ENCODE measurements at places on chromosomes 5 and 9.
A peak's percentile ranks its signal among the peaks of the same experiment; 100 is the strongest.

GRCh38 chr5:10352430-10353240, 860 bp upstream of the MARCHF6 start:
- DNase-seq: no peak

- no peak for DNase-seq
Measured at GRCh38 chr5:3342271-3343100, 253.1 kb upstream of the IRX1 start.

DNA sequence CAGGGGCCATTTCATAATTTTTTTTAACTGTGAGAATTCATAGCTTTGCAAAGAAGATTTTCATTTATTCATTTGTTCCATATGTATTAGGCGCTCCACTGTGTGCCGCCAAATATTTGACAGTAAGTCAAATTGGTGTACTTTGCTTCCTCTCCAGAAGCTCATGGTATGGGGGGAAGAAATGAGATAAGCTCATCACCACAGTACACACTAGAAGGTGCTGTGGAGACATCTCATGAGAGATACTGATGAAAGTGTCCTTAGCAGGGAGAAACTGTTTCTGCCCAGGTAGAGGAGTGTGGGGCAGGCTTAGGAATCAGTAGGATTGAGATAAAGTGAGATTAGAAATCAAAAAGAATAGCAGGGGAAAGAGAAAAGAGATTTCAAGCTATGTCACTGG, 136.2 kb downstream of the CDH6 start:
- DNase-seq: no peak

DNA sequence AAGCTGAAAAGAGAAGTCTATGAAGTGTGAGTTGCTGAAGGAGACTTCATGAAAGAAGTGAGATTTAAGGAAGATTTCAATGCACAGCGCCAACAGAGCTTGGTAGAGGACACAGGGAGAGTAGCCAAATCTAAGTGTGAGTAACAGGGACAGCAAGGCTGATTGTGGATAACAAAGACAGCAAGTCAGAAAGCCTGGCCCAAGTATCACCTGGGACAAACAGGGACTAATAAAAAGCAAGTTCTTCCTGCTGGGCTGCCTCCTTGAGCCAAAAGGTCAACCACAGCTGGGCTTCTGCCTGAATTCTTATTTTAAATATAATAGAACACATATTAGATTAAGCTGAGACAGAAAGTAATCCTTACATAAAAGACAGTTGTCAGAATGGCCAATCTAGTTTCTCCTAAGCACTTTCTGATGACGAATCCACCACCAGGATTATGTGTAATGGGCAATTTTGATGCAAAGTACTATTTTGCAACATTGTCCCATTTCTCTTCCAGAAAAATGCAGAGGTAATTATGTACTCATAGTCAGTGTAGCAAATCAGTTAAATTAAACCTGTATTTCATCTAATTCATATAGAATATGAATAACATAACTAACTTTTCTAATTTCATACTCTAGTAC, 73.8 kb downstream of the MAPKAP1 start:
- no peak for DNase-seq

GRCh38 chr5:36374266-36374862, 72.7 kb upstream of the RANBP3L start:
- DNase-seq: no peak

- no peak for DNase-seq
Measured at GRCh38 chr5:110957934-110958333, 113.6 kb upstream of the TSLP start.

- DNase-seq: no peak
Measured at GRCh38 chr5:127060470-127060985, 12.8 kb downstream of the C5orf63 start.

- no peak for DNase-seq
Measured at GRCh38 chr9:98997604-98998003, 53.9 kb downstream of the COL15A1 start.

DNA sequence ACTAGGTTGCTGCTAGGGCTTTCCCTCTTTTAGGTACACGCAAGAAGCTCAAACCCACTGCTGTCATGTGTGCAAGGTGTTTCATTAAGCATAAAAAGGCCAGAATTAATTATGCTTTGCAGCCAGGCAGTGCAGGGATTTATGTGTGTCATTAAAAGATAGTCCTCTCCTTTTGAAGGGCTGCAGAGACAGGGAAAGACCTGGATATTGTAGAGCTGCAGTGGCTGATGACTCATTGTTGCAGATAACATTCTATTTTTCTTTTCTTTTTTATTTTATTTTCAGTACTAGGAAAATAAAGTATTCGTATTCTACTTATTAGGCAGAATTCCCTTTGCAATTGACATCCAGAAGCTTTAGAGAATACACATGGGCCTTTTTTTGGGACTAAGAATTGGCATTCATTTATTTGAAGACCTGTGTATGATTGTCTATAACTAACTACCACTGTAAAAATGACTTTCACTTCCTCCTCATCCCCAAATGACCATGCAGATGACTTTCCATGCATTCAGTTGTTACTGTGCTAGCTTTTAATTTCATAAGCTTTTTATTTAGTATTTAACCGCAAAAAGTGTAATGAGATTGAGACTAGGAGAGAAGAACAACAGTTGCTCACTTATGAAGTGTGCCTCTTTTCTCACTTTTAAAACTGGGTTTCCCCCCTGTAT, 113.0 kb downstream of the PAM start:
- DNase-seq: no peak

DNA sequence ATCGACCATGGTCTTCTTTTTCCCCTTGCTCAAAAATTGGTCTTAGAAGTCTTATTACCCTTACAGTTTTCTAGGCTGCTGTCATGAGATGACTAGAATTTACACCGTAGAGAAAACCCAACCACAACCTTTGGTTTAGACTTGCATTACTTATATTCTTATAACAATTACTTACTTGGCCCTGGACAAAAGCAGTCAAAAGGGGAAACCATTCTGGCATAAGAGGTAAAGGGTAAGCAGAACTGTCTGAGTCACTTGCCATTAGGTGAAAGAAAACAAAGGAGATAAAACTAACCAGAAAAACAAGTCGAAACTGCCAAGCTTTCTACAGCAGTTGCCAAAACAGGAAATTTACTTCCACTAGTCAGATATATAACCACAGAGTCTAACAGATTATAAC, 17.9 kb downstream of the TMEM245 start:
- DNase-seq: no peak

GRCh38 chr5:78776637-78777036, 128.1 kb upstream of the LHFPL2 start:
- DNase-seq: no peak

- no peak for DNase-seq
Measured at GRCh38 chr5:33523208-33523771, 82.5 kb downstream of the TARS1 start.

GRCh38 chr9:130451509-130452388, 7.0 kb downstream of the ASS1 start:
- no peak for DNase-seq

- no peak for DNase-seq
Measured at GRCh38 chr9:17019398-17019797, 115.4 kb upstream of the CNTLN start.

GRCh38 chr5:16510098-16510497, 44.5 kb upstream of the ZNF622 start:
- DNase-seq: no peak

DNA sequence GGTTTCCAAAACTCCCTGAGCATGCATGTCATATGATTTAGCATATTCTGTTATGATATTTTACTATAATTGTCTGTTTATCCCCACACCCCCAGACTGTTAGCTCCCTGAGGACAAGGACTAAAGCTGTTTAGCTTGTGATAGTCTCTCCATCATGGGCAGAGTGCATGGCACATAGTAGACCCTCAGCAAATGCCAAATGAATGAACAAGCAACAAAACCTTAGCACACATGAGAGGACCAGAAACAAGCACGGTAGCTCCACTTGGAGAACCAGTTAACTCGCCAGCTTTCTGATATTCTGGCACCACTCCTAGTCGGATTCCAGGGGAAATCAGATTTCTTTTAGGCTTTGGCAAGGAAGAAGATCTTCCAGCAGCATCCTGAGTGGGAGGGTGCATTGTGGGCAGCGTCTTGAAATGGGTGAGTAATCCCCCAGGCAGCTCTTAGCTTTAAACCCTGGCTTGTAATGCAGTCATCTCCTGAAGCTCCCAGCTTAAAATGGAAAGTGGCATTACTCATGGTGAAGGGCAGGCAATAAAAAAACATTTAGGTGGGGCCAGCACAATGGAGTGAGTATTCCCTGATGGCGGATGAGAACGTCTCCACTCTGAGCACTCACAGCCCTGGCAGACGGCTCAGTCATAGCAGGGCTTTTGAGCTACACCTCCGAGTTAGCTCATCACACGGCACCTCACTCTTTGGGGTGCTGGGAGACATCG, 41.1 kb downstream of the FGF1 start:
- DNase-seq: no peak

DNA sequence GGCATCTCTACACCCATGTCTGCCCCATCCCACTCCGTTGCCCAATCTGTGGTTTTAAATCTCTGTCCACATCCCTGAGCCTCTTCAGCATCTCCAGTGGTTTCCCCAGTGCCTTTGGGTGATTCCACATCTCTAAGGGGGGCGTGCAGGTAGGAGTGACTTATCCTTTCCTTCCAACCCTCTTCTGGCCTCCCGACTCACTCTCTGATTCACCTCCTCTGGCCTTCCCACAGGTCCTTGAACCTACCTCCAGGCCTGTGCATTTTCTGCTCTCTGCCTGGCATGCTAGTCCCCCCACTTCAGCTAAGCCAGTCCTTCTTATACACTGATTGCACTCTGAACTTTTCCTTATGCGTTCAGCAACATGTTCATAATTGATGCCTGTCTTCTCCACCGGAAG, 99.0 kb downstream of the RALGPS1 start:
- DNase-seq: no peak

DNA sequence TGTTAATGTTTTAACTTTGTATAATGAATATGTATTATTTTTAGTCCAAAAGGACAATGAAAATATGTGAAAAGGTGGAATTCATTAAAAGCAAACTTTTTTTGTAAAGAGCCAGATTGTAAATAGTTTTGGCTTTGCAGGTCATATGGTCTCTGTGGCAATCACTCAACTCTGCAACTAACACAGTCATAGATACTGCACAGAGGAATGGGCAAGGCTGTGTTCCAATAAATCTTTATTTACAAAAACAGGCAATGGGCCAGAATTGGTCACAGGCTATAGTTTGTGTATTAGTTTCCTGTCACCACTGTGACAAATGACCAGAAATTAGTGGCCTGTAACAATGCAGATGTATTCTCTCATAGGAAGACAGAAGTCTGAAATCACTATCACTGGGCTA, 125.4 kb upstream of the PTCH1 start:
- no peak for DNase-seq

DNA sequence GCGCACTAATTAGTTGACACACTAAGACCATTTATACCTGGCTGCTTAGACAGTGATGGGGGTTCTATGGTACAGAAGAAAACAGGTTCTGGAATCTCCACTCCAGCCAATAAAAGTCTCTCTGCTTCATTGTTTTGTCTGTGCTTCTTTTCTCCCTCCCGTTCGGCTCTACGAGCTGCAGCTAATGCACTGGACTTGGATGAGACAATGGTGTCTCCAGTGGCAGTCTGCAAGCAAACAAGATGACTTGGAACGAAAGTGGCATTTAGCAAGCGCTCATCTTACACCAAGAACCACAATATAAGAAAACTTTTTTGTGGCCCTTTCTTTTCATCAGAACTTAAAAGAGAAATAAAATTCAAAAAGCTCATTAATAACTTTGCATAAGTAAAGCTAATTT, 30.2 kb downstream of the GFM2 start:
- DNase-seq: no peak

- peak; percentile 72 for DNase-seq
Measured at GRCh38 chr9:93453047-93453914, at the start of gene FAM120AOS. Gene FAM120AOS, minus strand, starts transcription at chr9:93453581. Its CDS starts 872 bp downstream, at chr9:93452709.

DNA sequence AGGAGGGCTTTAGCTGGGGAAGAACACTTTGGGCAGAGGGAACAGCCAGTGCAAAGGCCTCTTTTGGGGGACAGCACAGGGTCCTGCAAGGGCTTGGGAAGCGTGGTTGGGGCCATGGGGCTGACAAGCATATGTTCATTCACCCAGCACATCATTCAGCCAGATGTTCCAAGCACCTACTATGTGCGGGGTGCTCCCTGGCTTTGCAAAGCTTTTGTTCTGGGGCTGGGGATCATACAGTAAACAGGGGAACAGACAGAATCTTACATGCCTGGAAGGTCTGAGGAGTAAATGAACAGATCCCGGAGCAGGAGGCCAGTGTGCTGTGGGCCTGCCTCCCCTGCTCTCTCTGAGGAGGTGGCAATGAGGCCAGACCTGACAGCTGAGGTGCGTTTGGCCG, 16.7 kb downstream of the PSD2 start:
- DNase-seq: no peak

GRCh38 chr5:145495196-145495595, 339.9 kb downstream of the PRELID2 start:
- no peak for DNase-seq

DNA sequence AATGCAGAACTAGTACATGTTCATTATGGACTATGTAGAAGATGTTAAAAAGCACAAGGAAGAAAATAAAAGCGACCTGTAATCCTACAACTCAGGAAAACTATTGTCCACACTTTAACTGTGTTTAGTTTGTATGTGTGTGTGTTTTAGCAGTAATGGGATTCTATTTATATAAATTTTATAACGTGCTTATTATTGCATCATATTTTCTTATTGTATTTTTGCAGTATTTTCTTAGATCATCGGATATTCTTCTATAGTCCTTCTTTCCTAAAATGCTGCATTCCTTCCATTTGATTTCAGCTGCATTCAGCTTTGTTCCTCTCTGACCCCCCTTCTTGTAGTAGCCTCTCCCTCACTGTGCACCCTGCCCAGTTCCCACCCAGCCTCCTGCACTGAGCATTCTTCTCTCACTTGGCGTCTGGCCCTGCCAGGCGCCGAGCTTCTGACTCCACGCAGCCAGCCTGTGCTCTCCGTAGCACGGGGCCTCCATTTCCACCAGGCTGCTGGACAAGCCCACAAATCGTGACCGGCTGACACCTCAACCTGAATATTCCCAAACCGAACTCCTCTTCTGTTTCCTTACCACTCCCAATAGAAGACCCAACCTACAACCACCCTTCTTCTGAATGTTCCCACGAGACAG, 39.9 kb downstream of the MVB12B start:
- DNase-seq: no peak

DNA sequence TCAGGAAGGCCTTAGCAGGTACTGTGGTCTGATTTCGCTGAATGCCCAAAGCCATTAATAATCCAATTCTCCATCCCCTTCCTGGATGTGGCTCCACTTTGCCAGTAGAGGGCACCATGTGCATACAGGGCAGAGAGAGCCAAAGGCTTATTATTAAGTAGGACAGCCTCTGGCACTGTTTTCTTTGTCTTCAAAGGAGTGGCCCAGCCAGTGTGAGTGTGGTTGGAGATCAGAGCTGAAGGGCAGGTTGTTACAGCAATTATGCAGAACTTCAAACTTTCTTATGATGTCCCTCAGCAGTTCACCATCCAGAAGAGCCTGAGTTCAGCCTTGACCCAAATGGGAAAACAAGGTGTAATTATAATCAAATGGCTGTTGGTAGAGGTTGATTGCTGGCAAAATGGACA, 38.6 kb upstream of the CEMIP2 start:
- peak; percentile 27 for DNase-seq

DNA sequence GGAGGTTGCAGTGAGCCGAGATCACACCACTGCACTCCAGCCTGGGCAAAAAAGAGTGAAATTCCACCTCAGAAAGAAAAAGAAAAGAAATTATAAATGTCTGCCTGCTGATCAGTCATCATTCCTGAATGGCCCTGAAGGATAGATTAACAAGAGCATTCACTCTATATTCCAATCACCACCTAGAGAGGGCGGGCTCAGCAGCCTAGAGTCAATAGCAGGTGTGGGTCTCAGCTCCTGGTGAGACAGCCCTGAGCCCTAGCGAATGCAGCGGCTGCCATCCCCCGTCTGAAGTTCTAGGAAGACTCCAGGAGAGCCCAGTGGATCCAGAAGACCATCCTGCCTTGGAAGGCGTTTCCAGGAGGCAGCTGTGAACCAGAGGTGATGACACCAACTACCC, 12.0 kb downstream of the FBP1 start:
- no peak for DNase-seq
